ENCODE measurements at places on chromosomes 2 and 18. TPM values are rescaled to one million over a fixed set of nuclear protein-coding genes. Genes with fewer than 3 reads are reported as not detected.

The CXCR4 gene
- not detected for total RNA-seq

The SERPINB2 gene
- 20.5 TPM for total RNA-seq

DNA sequence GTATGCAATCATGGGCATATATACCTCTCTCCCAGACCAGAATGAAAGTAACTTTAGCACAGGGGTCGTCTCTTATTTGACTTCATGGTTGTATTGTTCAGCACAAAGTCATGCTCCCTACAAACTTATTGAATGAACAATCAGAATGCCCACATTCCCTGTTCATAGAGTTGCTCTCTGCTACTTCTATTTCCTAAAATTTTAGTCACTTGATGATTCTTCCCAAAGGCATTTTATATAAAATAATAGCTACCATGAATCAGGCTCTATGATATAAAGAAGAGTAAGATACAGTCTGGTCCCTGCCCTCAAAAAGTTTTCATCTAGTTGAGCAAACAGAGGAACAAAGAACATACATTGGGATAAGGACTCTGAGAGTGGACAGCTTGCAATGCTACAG lies 162.2 kb downstream of the SLC39A10 start:
- DNase-seq, result no peak

DNA sequence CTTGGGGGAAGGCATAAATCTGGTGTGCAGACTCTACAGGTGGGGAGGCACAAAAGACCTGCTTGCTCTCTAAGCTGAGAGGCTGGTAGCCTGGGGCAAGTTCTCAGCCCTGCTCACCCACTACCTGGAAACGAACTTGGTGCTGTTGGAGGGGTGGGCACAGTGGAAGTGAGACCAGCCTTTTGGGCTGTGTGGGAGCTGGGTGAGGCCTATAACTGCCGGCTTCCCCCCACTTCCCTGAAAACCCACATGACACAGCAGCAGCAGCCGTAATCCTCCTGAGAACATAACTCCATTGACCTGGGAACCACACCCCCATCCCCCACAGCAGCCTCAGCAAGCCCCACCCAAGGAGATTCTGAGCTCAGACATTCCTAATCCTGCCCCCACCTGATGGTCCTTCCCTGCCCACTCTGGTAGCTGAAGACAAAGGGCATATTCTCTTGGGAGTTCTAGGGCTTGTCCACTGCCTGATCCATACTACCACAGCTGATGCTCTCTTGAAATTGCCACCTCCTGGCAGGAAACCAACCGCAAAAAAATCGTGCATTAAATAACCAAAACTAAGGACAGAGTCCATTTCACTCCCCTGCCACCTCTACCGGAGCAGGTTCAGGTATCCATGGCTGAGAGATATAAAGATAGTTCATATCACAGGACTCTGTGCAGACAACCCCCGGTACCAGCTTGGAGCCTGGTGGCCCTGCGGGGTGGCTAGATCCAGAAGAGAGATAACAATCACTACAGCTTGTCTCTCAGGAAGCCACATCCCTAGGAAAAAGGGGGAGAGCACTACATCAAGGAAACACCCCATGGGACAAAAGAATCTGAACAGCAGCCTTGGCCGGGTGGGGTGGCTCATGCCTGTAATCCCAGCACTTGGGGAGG lies 178.1 kb downstream of the NDUFA10 start:
- DNase-seq, result no peak

GRCh38 chr18:26407736-26408601 lies 140.4 kb downstream of the KCTD1 start:
- DNase-seq, result peak; percentile 35
